ENCODE measurements at places on chromosomes 6 and 20.

DNA sequence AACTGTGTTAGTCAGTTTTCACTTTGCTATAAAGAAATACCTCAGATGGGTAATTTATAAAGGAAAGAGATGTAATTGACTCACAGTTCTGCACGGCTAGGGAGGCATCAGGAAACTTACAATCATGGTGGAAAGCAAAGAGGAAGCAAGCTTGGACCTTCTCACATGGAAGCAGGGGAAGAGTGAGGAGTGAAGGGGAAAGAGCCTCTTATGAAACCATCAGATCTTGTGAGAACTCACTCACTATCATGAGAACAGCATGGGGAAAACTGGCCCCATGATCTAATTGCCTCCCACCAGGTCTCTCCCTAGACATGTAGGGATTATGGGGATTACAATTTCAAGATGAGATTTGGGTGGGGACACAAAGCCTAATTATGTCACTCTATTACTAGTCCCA lies 41.3 kb upstream of the PLAGL1 start:
- DNase-seq, result no peak

GRCh38 chr20:62653373-62653772 lies 11.1 kb downstream of the SLCO4A1 start:
- DNase-seq, result no peak

DNA sequence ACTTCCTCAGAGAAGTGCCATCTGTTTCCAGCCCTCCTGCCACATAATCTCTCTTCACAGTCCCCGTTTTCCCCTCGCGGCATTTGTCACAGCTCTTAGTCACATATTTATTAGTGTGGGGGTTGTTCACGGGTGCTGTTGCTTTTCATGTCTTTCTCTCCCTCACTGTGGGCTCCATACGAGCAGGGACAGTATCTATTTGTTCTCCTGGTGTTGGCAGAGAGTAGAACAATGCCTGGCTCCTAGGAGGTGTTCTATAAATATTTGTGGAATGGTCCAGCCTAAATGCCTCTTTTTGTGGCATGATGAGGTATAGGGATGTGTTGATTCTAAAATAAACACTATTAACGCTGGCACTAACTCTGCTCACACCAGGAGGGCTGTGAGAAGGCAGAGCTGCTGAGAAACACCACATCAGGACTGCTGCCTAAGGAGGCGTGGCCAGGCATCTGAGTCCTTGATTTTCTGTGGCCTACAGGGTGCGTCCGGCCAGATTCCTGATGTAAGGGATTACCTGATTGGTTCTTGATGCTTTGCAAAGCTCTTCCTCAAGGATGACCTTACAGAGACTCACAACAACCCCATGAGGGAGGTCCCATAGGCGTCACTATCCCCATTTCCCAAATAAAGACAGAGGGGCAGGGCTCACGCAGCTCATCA lies 219.8 kb upstream of the ARID1B start:
- no peak for DNase-seq

GRCh38 chr6:108951351-108951953 lies 103.2 kb downstream of the ARMC2 start:
- DNase-seq, result no peak

DNA sequence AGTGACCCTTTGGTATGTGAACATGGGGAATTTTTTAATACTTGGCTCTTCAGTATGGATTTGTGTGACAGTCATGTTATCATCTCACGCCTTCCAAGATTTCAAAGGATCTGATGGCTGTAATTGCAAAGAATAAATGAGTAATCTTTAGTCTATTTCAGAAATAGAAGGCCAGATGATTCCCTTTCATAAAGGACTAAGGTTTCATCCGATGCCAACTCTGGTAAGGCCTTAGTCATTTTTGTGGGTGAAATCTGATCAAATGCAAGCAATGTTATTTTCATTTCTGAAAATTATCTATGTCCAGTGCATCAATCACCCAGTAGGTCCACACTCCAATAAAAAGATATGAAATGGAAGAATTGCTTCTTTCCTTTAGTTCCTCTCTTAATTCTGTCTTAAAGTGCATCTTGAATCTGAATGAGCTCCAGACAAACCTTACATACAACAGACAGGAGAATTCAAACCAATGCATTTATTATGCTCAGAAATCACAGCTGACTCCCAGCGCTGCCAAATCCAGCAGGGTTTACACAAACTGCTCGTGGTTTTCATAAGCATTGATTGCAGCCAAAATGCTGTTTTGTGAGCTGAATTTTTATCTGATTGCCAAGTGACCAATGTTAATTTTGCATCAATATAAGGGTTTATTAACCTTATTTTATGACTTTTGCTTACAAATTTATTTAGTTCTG lies 565.2 kb upstream of the MARCKS start:
- DNase-seq, result no peak

DNA sequence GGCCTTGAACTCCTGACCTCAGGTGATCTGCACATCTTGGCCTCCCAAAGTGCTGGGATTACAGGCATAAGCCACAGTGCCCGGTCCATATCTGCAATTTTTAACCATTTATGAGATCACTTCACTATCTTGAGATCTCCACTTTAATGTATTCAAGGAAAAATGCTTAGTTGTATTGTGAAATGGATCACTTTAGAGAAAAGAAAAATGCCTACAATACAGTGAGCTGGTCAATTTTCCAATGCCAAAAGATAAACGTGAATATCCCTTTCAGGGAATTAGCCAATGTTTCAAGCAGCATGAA lies 82.8 kb upstream of the ZNF217 start:
- no peak for DNase-seq

DNA sequence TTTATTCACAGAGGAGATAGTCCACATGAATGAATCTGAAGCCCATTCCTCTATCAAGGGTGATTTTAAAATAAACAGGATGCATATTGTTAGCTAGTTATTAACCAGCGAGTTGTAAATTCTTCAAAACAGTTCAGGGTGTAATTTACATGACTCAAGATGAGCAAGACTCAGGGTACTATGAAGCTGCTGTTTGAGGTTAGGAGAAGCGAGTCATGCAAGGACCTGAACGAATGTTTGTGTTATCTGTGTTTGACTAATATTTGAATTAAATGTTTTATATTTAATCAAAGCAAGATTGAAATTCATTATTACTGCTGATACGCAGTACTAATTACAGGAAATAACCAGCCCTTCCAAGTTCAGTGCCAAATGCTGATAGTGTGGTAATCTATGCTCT lies 191.1 kb downstream of the SAMD5 start:
- DNase-seq, result no peak

GRCh38 chr6:84249724-84250123 lies 22.3 kb upstream of the CEP162 start:
- DNase-seq, result no peak

- DNase-seq, result no peak
These were observed 1.4 kb upstream of the SEC63 start for GRCh38 chr6:107959392-107959791.

DNA sequence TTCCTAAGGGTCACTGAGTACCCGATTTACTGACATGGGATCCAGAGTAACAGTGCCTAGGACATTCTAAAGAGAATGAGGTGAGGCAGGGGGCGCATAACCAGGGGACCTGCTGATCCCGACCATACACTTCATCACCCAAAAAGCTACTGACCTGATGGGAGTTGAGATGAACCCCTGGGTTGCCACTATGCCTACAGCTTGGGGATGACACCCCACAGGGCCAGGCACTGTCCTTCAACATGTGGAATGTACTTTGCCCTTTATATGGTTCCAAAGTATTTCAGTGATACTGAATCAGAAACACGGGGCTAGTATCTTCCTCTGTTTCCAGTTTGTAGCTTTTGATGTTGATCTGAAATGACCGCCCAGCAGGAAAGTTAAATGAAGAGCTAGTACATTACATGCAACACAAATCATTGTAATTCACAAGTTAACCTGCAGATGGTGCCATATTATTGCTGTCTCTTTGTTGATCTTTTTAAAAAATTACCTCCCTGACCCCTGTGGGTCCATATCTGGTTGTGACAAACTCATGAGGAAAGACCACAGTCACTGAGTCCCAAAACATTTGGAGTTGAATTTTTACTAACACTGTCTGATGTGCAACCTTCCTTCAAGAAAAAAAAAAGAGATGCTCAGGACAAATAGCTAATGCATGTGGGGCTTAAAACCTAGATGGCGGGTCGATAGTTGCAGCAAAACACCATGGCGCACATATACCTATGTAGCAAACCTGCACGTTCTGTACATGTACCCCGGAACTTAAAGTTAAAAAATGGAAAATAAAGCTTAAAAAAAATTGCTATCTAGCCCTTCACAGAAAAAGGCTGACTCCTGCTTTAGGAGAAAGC lies 42.7 kb upstream of the GCNT2 start:
- no peak for DNase-seq

DNA sequence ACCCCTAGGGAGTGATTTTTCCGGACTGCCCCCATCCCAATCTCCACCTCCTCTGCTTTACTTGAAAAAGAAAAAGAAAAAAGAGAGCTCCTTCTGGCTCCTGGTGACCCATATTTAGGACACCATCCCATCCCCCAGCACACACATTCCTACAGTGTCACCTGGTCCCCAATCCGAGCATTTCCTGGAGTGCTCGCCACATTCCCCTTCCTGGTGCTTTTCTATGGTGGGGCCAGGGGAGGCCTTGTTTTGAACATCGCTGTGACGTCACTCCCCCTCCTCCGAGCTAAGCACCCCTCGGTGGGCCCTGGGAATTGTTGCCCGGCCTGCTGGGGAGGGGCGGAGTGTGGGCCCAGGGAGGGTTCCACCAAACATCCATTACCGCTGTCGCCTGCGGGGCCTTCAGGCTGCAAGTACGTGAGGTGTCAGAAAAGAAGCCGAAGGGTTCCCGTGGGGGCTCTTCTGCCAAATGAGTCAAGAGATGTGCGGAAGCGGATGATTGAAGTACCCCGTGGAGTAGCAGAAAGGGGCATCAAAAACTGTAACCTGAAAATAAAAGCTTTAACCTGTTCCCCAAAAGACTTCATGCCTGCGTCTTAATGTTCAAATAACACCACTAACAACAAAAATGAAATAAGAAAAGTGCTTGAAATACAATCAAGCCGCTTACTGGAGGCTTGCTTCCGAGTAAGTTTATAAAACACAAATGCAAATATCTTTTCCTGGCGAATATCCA lies 2.8 kb upstream of the FOXC1 start:
- no peak for DNase-seq

DNA sequence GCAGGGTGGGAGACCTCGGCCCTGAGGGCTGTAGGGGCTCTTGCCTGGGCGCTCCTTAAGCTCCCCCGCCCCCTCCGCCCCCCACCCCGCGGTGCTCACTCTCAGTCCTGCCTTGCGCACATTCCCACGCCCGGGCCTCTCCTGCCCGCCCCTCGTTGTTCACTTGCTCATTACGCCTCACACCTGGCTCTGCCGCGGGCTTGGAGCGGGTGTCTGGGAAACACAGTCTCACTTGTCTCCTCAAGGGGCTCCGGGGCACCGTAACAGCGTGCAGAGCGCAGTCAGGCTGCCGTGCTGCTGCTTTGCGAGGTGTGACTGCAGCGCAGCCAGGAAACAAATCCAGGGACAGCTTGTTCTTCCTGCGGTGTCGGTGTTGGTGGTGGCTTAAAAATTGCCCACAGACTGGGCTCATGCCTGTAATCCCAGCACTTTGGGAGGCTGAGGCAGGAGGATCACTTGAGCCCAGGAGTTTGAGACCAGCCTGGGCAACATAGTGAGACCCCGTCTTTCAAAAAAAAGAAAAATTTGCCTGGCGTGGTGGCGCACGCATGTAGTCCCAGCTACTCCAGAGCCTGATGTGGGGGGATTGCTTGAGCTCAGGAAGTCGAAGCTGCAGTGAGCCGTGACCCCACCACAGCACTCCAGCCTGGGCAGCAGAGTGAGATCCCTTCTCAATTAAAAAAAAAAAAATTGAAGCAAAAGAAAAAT lies 4.6 kb downstream of the NPBWR2 start:
- no peak for DNase-seq

- no peak for DNase-seq
These were observed 113.0 kb upstream of the EYA4 start for GRCh38 chr6:133128191-133128590.

DNA sequence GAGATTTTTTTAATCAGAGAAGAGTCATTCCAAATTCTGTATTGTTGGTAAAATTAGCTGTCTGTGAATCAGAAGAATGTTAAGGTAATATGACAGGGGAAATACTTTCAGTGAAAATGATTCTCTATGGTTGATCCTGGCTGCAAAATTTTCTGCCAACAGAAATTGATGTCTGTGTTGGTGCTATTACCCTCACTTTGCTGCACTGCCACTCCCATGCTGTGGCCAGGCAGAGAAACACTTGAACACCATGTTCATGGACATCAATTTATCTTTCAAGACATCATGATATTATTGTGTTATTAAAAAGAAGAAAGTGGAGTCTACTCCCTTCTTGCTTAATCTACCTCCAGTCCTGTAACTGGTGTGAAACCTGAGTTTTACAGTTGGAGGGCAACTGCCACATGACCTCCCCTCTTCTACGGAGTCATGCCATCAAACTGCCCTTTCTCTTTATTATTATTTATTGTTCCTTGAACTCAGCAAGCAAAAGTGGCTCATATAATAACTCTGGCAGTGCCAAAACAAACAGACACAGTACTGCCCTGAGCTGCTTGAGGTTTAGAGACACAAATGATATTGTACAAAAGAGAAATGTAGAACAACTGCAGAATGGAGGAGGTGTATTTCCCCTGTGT lies 288.0 kb upstream of the JAG1 start:
- DNase-seq, result no peak

DNA sequence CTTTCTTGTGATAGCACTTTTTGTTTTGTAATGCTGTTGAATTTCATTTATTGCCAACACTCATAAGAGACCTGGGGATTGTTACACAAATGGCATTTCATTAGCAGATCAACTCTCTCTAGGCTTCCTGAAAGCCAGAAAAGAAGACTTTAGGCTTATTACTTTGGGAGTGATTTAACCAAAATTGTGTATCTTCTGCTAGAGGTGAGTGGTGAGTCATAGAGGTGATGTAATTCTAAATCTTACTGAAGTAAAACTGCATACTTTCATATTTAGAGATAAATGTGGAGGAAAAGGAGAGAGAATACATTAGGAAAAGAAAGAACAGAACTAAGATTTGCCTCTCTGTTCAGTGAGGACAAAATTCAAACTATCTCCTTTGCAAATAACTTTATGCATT lies 304.7 kb upstream of the RGS17 start:
- no peak for DNase-seq

GRCh38 chr20:41770965-41771364 lies 152.8 kb upstream of the CHD6 start:
- DNase-seq, result no peak

All from activated T-cell treated with anti-CD3 and anti-CD28 coated beads, Interleukin-2, amount 50 U/mL, for 1 hour (primary cell).